ENCODE measurements at places on chromosomes 7 and 10. TPM values are rescaled to one million over a fixed set of nuclear protein-coding genes. Genes with fewer than 3 reads are reported as not detected.

Gene DAGLB
- 22.5 TPM for total RNA-seq

GRCh38 chr10:102763037-102763607 is 19.4 kb downstream of the WBP1L start:
- DNase-seq = no peak

DNA sequence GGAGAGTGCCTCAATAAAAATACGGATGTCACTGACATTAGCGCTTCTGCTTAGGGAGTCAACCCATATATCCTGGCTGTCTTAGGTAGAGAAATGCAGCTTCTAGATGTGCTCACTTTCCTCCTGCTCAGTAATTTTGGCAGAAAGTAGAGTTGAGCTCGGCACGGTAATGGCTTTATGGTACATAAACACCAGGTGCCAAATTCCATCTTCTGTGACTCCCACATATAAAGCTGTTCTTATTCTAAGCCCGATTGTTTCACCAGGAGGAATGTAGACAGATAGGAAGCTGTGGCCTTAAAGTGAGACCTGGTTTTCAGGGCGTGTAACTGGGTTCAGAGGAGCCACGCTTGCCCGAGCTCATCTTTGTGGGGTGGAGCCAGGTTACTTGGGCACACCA is 143.7 kb downstream of the CREB5 start:
- no peak for DNase-seq

GRCh38 chr10:18860186-18860585 is 188.4 kb upstream of the MALRD1 start:
- DNase-seq = no peak

Gene PPP2R2D
- total RNA-seq = 34.2 TPM

Gene CRPPA
- total RNA-seq = 0.26 TPM
